ENCODE measurements at places on chromosomes 2 and 18. TPM values are rescaled to one million over a fixed set of nuclear protein-coding genes. Genes with fewer than 3 reads are reported as not detected.

Gene CAPN13
- total RNA-seq = not detected

Gene KIF1A
- not detected for total RNA-seq

Gene GRHL1
- under 0.01 TPM for total RNA-seq

Gene SETBP1
- total RNA-seq = 0.89 TPM

Gene GATA6
- 14.9 TPM for total RNA-seq

Gene COL4A3
- total RNA-seq = not detected

Gene ALPI
- total RNA-seq = not detected

Gene ZAP70
- total RNA-seq = not detected

Gene PJVK
- total RNA-seq = 1.4 TPM

Gene GULP1
- 26.2 TPM for total RNA-seq

Gene FAM237A
- total RNA-seq = not detected

Gene CNGA3
- not detected for total RNA-seq

Gene ERICH2
- not detected for total RNA-seq

Gene FTCDNL1
- total RNA-seq = 0.18 TPM

Gene DCDC2C
- total RNA-seq = not detected

Gene MEP1B
- not detected for total RNA-seq

Measured in myometrial cell (primary cell).